ENCODE measurements at places on chromosomes 3 and 15.

DNA sequence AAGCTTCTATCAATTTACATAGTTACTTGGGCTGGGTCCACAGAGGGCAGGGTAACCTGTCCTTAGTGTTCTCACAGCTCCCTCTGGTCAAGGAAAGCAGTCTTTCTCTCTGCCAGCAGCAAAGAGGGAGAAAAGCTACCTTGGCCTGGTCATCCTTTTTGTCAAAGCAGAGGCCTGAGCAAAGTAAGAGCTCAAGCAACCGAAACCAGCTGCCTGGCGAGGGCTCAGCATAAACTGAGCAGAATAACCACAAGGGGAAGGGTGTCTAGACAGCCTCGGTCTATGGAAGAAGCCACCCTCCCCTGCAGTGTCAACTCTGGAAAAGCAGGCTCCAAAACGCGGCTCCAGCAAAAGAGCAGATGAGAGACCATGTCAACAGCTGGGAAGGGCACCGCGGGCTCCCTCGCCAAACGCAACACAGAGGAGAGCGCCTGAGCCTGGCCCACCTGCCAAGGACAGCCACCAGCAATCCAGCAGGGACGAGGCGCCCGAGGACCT, 17.4 kb downstream of the LRIG1 start:
- no peak for DNase-seq

GRCh38 chr3:18968120-18968519, 180.2 kb upstream of the KCNH8 start:
- no peak for DNase-seq

DNA sequence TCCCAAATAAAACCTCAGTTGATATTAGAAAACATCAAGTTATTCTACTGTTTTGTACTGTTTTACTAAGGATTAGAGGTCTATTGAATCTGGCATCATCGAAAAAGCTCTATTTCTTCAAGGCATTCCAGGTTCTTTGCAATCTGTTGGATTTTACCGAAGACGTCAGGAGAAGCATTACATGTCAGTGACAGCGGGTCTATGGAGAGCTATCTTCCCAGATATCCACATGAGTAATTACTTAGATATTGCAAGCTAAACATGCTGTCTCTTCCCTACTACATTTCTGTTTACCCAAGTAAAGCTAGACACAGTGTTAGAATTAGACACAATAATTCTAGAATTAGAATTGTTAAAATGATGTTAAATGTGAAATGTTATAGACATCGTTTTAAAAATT, 10.8 kb upstream of the GOLGA6L2 start:
- DNase-seq: no peak

DNA sequence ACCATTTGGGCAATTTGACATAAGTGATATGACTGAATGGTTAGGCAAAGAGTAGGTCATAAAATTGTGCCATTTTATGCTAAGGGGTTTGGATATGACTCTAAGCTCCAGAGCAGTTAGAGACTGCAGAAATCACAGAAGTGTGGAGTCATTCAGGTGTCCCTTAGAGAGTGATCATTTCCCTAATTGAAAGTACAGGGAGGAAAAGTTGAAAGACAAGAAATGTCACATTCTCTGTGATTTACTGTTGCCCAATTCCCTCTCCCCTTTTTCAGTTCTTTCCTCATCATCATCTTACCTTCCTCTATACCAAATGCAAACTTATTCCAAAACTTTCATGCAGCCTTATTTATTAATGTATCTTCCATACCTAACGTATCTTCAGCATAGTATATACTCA, 2.7 kb upstream of the GOLGB1 start:
- DNase-seq: no peak

DNA sequence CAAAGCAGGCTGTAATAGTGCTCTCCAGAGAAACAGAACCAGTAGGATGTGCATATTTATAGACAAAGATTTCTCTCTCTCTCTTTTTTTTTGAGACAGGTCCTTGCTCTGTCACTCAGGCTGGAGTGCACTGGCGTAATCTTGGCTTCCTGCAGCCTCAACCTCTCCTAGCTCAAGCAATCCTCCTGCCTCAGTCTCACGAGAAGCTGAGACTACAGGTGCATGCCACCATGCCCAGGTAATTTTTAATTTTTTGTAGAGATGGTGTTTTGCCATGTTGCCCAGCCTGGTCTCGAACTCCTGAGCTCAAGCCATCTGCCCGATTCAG, 67.1 kb upstream of the CHD2 start:
- no peak for DNase-seq

DNA sequence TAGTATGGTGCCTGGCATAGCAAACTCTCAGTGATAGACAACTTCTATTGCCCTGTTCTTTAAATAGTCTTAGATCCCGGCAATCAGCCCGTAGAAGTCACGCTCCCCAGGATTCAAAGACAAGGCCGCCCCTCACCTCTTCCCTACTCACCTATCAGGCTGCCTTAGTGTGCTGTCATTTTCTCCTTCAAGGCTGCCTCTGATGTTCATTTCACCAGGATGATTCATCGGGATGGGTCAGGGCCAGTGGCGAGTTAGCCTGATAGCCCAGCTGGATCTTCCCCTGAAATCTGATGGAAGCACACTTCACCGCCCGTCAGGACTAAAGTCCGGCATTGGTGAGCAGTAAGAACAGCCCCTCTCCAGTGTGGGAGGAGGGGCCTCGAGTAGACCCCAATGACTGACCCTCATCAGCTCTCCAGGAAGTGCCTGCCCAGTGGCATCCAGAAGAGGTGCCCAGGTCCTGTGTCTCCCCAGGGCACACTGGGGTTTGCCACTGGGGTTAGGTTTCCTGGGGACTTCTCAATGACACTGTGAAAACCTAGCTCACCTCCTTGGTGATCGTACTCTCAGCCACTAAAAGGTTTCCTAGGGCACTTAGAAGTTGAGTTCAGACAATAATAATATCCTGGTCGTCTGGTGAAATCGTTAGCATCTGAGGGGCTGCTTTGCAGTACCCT, 37.5 kb downstream of the TPM1 start:
- peak; percentile 64 for DNase-seq

DNA sequence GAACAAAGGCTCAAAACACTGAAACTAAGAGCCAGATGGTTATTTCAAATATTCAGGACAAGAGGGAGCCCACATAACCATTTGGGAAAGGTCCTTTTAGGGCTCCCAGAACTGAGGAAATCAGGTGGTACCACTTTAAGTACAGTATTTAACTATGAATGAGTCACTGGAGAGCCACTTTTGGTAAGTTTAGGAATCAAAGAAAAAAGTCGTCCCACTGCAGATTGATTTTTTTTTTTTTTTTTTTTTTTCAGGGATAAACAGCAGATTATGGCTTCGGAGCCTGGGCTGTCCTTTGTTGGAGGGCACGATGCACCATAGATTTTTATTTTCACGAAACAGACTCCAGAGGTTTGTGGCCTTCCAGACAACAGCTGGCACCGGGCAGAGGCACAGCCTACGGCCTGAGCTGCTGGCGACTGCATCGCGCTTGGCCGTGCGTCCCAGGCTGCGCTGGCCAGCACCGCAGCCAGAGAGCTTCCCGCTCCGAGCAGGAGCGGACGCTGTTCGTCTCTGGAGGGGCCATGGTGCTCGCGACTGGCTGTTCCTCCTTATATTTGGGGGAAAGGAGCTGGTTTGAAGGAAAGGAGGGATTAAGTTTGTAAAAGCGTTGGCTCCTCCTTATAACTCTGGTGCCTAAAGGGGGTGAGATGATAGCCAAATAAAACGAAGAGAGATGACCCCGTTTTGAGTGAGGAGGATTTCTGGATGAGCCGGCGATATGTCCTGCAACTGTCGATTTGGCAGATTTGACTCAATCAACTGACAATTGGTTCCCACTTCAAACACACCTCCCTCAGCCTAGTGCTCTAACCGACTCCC, 152.9 kb upstream of the GOLIM4 start:
- DNase-seq: peak; percentile 35

GRCh38 chr3:58013973-58014649, 5.9 kb downstream of the FLNB start:
- peak; percentile 94 for DNase-seq

GRCh38 chr3:63910891-63911290, 1.3 kb downstream of the SCAANT1 start:
- peak; percentile 32 for DNase-seq

- DNase-seq: no peak
Measured at GRCh38 chr3:134355416-134355815, 18.8 kb downstream of the AMOTL2 start.
